ENCODE measurements at places on chromosomes 13 and 19.

DNA sequence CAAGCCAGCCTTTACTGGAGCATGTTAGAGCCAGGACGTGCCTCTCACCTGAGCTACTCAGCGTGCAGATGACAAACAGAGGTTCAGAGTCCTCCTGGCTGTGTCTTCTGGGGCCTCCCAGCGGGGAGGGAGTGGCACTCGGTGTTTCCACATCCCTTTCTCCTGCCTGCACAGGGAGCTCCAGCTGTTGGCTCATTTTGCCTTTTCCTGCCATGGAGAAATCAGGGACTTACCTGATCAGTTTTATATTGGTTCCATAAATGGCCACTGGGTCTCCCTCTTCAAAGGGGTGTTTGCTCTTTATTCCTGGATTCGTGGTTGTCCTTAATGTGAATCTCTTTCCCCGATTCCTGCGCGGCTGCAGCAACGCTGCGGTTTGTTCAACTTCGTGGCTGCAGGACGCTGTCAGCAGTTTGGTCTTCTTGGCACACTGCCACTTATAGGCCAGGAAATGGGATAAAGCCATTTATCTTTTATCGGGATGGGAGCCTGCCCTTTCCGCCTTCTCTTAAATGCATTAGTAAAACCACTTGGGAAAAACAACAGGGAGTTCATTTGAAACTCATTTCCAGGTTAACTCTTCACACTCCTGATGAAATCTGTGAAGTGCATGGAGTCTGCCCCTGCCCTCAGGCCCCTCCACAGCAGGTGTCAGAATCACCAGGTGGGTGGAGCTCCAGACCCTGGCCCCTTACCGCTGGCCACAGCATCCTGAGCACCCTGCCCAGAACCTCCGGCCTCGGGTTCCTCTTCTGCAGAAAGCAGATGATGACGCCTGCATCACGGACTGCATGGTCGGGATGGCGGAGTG is 39.8 kb upstream of the MCF2L start:
- no peak for DNase-seq

GRCh38 chr19:41426952-41427646 is at the start of gene B3GNT8:
Gene B3GNT8, minus strand, starts transcription at chr19:41427374. Its CDS starts 596 bp downstream, at chr19:41426778.
- DNase-seq, result peak; percentile 52

DNA sequence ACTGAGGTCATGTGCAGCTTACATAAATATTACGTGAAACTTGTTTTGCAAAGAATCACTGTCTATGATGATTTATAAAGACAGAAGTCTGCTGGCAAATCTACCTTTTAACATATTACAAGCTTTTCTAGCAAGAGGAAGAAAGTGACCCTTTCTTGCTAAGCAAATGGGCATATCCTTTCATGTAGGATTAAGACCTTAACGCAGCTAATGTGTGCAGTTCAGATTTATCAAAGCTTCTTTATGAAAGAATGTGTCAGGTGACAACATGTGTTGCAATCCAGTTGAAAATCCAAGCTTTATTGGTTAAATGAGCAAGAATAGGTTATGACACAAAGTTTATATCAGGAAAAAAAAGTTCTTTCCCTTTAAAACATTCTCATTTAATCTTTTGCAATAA is 115.6 kb upstream of the NBEA start:
- DNase-seq, result no peak

- DNase-seq, result peak; percentile 87
Observed at GRCh38 chr19:23762884-23763711, 4.4 kb upstream of the ZNF681 start.

- peak; percentile 56 for DNase-seq
Observed at GRCh38 chr19:10390652-10391286, 10.4 kb upstream of the TYK2 start.

DNA sequence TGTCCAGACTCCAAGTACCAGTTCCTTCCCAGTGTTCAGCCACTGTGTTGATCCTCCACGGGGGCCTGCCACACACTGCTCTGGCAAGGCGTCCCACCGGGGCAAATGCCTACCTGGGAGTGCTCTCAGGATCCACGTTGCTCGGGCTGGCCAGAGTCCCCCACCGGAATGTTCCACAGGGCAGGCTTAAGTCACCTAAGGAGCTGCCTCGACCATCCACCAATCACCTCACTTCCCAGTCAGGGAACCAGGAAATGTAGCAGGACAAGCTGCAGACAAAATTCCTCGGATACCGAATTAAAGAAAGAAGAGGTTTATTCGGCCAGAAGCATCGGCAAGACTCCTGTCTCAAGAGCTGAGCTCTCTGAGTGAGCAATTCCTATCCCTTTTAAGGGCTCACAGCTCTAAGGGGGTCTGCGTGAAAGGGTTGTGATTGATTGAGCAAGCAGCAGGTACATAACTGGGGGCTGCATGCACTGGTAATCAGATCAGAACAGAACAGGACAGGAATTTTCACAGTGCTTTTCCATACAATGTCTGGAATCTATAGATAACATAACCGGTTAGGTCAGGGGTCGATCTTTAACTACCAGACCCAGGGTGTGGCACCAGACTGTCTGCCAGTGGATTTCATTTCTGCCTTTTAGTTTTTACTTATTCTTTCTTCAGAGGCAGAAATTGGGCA is 56.9 kb upstream of the EDNRB start:
- DNase-seq, result no peak

GRCh38 chr13:67950603-67951002 is 720.5 kb upstream of the PCDH9 start:
- no peak for DNase-seq

DNA sequence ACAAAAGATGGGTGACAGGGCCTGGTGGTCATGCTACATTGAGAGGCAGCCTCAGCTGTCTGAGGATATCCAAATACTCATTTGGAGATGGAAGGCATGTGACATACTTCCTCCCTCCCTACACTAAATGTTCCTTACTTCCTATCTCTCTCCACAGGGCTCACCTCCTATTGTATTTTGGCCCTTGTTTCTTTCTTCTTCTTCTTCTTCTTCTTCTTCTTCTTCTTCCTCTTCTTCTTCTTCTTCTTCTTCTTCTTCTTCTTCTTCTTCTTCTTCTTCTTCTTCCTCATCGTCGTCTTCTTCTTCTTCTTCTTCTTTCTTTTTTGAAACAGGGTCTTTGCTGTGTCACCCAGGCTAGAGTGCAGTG is 71.8 kb upstream of the POMP start:
- no peak for DNase-seq

GRCh38 chr19:2933490-2933910 is 11.3 kb downstream of the ZNF77 start:
- DNase-seq, result no peak

- DNase-seq, result peak; percentile 62
Observed at GRCh38 chr19:10797078-10797477, 38.9 kb downstream of the TMED1 start.

DNA sequence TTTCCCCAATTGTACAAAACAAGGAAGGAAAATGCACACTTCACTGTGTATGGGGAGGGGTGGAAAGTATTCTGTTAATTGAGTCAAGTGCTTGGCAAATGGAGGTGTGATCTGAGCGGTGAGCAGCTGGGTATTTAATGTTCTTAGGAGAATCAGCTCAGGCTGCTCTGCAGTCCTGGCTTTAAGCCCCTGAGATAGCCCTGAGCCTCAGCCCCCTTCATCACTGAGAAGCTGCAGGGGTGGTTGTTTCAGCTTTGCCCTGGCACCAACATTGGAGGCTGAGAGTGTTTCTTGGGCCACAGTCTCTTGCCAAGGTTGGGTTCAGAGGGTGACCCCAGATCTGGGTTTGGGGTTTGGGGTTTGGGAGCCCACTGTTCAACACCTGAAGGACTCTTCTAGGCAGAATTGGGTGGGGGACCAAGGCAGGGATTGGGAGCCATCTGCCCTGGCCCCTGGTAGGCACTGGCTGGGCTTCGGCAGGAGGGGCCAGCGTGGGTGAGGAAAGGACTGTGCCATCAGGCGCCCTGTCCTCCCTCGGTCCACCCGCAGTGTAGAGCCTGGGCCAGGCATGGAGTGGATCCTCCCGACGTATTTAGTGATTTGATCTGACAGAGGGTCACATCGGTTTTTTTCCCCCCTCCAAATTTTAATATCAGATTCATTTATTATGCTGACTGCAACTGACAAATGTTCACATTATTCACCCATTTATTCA is 66.7 kb upstream of the ZNF536 start:
- no peak for DNase-seq

GRCh38 chr13:113146750-113147149 is 11.7 kb upstream of the PROZ start:
- no peak for DNase-seq

- DNase-seq, result no peak
Observed at GRCh38 chr19:8397271-8397670, 7.1 kb downstream of the RAB11B start.

GRCh38 chr13:40517486-40518480 is 148.7 kb downstream of the FOXO1 start:
- DNase-seq, result no peak

GRCh38 chr19:9935506-9936325 is 599 bp downstream of the OLFM2 start:
- no peak for DNase-seq

- DNase-seq, result no peak
Observed at GRCh38 chr13:27022571-27023311, 148.9 kb downstream of the USP12 start.

- no peak for DNase-seq
Observed at GRCh38 chr13:48879432-48879831, 96.3 kb upstream of the FNDC3A start.
